ENCODE measurements at places on chromosomes 4 and X.

GRCh38 chrX:115058276-115058675, 40.9 kb upstream of the IL13RA2 start:
- DNase-seq, result no peak

DNA sequence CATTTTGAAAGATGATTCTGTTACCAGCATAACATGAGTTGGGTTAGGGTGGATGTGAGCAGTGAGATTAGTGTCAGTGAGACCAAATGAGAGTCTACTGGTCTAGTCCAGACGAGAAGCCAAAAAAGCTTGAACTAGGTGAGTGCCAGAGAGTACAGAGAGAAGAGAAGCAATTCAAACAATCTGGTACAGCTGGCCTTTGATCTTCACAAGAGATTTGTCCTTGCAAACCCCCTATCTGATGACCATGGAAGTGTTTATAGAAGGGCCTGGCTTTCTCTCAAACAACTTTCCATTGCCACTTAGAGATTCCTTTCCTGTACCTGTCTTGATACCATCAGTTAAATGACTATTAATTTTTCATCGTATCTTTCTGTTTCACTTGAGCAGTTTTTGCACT, 128.5 kb downstream of the PPA2 start:
- DNase-seq, result no peak

DNA sequence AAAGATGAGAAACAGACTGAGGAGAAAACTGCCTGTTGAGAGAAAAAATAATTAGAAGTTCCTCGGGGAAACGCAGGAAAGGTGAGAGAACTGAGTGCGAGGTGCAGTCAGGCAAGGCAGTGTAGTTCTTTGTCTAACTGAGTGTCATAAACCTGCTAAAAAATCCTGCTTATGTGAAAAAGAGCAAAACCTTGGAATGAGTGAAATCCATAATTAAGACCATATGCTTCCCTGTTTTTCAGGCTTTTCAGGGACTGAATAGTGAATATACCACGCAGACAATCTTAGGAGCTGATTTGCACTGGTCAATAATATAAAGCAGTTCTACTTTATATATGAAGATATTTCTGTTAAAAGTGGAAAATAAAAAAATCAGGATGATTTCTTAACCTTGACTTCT, 104.9 kb downstream of the RASGEF1B start:
- DNase-seq, result no peak

DNA sequence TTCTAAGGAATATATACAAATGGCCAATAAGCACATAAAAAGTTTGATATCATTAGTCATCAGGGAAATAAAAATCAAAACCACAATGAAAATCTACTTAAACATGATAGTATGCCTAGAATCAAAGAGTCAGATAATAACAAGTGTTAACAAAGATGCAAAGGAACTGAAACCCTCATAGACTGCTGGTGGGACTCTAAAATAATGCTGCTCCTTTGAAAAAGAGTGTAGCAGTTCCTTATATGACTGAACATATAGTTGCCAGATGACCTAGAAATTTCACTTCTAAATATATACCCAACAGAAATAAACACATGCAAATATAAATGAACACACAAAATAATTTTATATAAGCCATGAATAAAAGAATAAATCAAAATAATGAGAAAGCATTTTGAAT, 205.1 kb upstream of the CTSO start:
- DNase-seq, result no peak

DNA sequence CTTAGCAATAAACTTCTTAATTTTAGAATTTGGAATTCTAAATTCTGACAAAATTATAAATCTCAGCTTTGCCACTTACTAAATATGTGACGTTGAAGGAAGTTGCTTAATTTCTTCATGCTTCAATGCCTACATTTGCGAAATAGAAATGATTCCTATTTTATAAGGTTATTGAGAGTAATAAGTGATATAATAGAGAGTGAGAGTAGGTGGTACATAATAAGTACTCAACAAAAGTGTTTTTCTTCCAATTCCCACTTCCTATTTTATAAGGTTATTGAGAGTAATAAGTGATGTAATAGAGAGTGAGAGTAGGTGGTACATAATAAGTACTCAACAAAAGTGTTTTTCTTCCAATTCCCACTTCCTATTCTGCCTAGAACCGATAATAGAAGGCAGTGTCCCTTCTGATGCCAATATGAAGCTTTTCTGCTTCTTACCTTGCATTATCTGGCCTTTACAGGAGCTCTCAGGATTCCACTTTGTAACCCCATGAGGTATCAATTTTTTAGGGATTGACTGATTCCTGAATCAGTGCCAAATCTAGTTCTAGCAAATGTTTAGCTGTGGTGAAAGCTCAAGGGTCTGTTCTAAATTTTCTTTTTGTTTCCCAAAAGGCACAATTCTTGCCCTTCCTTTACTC, 31.4 kb downstream of the VSIG4 start:
- DNase-seq, result no peak

DNA sequence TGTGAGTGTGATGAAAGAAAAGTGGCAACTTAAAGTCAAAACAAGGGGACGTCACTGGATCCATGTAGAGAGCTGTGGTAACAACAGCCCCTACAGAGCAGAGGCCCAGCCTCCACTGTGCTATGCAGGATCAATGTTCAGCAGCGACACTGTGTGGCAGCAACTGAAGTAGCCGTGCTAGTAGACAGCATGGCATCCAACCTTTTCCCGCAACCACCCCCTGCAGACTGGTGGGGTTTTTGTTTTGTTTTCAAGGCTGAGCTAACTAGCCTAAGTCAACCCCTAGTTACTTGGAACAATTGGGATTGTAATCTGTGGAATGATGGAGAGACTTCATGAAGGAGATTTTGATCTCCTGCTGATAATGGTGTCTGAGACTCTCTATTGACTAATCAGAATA, 44.4 kb upstream of the PPARGC1A start:
- DNase-seq, result no peak

DNA sequence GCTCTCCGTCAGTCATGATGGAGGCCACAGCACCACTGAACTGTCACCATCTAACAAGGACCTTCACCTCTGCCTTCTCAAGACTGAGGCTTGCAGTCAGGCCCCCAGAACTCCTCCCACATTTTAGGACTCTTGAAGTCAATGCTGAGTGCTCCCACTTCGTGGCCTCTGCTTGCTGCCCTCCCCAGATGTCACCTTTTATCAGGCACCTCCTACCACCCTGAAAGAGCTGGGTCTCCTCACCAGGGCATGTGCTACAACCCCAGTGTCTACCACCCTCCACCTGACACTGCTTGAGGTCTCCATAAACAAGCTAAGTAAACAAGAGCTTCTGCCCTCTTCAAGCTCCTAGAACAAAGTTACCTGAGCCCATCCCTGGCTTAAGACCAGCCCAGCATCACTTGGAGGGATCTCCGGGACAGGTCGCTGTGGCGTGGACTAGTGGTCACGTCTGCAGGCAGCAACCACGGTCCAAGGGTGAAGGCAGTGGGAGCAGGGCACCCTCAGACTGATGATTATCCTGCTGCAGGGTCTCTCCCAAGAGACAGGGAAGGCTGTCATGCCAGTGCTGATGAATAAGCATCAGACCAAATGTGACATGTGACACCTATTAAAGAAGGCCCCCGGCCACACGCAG, 7.7 kb upstream of the FAM53A start:
- no peak for DNase-seq

- no peak for DNase-seq
Observed at GRCh38 chr4:75497133-75497532, 17.1 kb downstream of the RCHY1 start.

DNA sequence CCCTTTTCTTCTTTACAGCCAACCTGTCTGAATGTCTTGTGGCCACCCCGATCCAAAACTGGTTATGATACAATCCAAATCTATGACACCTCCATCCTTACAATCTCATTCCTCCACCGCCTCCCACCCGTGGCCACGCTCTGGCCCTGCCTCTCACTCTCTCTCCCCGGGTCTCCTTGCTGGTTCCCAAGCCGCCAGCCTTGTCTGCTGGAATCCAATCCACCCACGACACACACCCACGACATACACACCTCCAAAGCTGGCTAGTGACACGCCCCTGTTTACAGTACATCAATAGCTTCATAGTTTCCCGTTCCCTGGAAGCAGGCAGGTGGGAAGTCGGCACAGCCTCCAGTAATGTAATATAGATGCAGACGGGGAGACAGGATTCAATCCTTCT, 99.0 kb downstream of the WFS1 start:
- DNase-seq, result no peak

GRCh38 chr4:122673252-122673651, 52.4 kb upstream of the IL21 start:
- DNase-seq, result no peak

DNA sequence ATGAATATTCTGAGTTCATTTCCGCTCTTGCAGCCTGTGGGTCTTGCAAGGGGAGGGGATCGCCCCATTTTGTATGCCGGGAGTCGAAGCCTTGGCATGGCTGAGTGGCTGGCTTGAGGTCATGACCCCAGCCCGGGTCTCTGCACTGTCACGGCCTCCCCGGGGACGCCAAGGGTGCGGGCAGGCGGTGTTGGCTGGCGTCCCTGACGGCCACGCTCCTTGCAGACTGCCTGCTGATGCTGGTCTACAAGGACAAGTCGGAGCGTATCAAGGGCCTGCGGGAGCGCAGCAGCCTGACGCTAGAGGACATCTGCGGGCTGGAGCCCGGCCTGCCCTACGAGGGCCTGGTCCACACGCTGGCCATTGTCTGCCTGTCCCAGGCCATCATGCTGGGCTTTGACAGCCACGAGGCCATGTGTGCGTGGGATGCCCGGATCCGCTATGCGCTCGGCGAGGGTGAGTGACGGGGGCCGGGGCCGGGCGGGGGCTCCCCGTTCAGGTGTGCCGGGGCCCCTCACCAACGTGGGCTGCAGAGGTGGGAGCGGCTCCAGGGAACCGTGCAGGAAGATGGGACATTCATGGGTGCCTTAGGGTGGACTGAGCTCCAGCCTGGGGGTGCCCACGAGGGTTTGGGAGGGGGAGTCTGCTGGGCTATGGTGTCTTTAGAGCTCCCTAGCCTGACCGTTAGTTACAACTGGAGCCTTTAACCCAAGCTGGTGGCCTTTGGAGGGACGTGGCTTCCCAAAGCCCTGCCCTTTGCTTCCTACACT, 10.3 kb downstream of the DOK7 start:
- DNase-seq, result no peak

DNA sequence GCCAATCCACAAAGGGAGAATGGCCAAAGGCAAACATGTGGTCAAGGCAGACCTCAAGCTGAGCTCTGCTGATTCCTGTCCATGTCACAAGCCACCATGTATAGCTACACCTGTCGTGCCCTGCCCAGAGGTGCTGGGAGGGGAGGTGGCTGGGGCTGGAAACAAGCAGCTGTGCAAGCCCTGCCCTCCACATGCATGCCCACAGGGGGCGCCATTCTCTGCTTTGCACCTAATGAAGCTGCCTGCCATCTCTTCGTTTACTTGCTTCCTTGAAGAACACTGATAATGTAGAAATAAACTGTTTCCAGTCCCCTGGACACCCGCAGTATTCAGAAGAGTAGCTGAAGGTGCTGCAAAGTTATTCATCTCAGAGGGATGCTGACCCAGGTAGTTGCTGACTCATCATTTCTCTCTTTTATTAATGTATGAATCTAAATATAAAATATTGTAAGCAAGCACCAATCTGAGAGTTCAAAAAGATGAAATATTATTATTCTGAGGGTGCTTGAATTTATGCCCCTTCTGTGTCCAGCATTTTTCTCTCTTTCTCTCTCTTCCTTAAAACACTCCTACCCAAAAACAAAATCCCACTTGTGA, 278.6 kb downstream of the ADGRA3 start:
- no peak for DNase-seq

DNA sequence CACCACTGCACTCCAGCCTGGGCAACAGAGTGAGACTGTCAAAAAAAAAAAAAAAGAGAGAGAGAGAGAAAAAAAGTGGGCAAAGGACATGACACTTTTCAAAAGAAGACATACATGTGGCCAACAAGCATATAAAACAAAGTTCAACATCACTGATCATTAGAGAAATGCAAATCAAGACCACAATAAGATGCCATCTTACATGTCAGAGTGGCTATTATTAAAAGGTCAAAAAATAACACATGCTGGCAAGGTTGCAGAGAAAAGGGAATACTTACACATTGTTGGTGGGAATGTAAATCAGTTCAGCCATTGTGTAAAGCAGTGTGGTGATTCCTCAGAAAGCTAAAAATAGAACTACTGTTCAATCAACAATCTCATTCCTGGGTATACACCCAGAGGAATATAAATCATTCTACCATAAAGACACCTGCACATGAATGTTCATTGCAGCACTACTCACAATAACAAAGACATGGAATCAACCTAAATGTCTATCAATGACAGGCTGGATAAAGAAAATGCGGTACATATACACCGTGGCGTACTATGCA, 94.9 kb upstream of the TRIM2 start:
- DNase-seq, result no peak

- DNase-seq, result no peak
Observed at GRCh38 chr4:15805583-15806517, 27.7 kb downstream of the CD38 start.

GRCh38 chr4:157143369-157143768, 67.4 kb downstream of the GLRB start:
- DNase-seq, result no peak

GRCh38 chr4:71540749-71541269, 202.0 kb downstream of the SLC4A4 start:
- DNase-seq, result no peak

- DNase-seq, result no peak
Observed at GRCh38 chr4:104424475-104424941, 70.2 kb downstream of the CXXC4 start.

- no peak for DNase-seq
Observed at GRCh38 chr4:163048447-163048846, 118.2 kb downstream of the NAF1 start.

GRCh38 chr4:161287678-161288352, 876.0 kb downstream of the FSTL5 start:
- no peak for DNase-seq

DNA sequence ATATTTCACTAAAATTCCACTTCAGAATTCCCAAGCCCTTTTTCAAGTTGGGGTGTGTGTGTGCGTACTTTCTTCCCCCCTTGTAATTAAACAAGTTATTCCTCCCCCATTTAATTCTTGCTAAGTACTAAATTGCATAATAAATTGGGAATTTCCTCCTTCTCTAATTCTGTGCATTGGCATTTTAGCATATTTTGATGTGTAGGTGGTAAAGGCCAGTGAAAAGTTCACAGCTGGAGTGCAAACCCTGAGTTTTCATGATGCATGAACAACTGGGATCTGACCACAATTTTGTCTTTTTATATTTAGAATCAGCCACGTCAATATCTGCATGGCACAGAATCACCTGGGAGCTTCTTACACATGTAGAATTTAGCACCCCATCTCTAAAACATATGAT, 18.5 kb downstream of the ANXA3 start:
- no peak for DNase-seq

GRCh38 chr4:2261110-2261852, 628 bp downstream of the MXD4 start:
- peak; percentile 49 for DNase-seq

GRCh38 chrX:130902783-130903613, at the start of gene ENOX2:
Gene ENOX2, minus strand, starts transcription at chrX:130903209. Its CDS starts 199,993 bp downstream, at chrX:130703216.
- DNase-seq, result peak; percentile 64

- DNase-seq, result no peak
Observed at GRCh38 chr4:151324124-151324751, 1.2 kb downstream of the SH3D19 start.

DNA sequence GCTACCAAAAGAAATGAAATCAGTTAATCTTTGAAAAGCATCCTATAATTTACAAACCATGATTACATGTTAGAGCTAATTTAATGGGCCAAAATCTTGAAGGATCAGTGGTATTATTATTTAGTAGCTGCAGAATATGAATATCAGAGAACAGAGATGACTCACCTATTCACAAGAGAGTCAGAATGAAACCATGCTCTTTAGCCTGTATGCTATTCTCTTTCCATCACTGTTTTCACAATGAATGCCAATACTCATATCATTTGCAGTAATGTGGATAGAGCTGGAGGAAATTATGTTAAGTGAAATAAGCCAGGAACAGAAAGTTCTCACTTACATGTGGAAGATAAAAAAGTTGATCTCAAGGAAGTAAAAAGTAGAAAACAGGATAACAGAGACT, 414.1 kb downstream of the CENPC start:
- no peak for DNase-seq

Data from activated T-helper 1 cell treated with Interleukin-2 at 50 U/mL for 16 hours (primary cell).